SW 1271 (cell line): ENCODE measurements at places on chromosomes 2 and 18.

DNA sequence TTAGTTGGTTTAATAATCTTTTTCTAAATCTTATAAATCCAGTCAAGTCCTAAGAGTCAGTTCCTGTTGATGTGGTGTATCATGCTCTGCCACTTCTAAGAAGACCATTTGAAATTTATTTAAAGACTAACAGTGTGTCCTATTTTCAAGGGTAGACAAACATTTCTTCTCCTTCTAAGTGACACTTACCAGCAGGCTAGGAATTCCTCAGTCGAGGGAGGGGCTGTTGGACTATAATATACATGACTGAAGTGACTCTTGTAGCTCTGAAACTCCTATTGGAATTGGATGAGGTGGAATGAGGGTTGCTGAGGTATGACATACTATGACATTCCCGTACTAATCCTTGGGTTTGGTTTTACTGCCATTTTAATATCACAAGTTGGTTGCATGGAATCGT is 30.6 kb downstream of the ITGB6 start:
- no peak for DNase-seq

- DNase-seq, result no peak
Observed at GRCh38 chr2:194822097-194822496, 834.9 kb upstream of the SLC39A10 start.

- no peak for DNase-seq
Observed at GRCh38 chr18:59469463-59470180, 110.6 kb upstream of the LMAN1 start.

DNA sequence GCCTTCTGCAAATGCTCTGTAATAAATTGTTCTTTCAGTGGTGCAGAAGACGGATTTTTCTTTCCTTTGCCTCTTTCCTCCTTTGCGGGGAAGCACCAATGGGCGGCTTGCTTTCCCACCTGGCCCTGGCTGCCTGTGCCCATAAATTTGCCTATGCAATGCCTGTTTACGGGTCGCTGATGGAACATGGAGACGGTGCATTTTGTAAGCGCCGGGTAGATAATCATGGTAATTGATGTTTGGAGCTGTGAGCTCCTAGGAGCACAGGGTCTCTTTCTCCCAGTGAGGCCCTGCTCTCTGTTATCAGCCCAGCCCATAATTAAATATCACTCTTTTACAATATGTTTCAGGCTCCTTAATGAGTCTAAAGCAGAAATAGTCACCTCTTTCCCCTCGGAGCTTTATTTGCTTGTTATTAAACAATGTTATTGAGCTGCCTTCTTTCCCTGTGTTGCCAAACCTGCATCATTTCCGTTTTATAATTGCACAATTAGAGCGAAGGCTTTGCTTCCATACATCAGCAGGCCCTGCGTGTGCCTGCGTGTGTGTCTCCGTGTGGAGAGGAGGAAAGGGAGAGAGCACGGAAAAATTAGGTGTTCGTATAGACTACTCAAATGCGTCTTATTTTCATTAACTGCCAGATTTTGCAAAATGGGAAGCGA is 437.4 kb upstream of the POU3F3 start:
- no peak for DNase-seq

DNA sequence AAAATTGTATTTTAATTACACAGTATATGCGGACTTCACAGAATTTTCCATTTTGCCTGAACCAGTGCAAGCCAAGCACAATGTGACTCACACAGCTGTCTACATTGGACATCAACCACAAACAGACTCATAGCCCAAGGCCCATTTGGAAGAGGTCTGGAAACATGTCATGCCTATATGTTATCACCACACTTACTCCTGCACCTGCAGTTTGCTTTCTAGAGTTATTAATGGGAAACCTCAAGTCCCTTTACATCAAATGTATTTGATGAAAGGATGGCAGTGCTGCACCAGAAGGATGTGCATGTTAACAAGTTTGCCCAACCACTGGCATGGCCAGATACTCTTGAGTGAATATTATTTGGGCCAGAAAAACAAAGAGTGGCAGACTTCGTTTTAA is 548.9 kb upstream of the CDH2 start:
- no peak for DNase-seq

DNA sequence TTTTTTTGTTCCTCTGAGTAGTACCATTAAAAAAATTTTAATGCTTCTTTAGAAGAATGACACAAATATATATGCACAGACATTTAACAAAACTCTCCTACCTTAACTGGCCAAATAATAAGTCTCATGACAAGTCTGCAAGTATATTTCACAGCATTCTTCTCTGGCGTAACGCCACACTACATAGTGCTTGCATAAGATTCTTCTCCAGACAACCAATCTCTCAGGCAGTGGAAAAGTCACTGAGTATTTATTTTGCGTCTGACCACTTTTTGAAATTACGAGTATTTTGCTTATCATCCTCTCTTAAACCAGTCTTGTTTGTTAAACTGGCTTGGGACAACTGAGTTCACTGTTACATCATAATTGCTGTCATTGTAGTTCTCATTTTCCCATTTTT is 749.2 kb downstream of the ADCYAP1 start:
- DNase-seq, result no peak

DNA sequence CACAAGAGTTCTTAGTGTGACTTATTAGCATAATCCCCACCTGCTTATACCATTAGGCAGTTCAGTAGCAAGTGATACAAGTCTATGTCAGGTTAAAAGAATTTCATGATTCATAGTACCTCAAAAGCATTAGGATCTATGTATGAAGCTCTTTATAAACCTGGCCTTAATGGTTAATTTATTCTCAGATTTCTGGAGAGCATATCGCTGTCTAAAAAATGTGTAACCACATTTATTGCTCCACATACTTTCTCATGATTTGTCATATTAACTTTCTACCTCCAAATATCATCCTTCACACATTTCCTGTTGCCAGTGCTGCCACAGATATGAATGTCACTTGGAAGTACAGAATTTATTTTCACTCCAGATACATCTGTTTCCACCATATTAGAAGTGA is 332.8 kb upstream of the MAP2 start:
- no peak for DNase-seq
